ENCODE measurements at places on chromosomes 7 and 10.

DNA sequence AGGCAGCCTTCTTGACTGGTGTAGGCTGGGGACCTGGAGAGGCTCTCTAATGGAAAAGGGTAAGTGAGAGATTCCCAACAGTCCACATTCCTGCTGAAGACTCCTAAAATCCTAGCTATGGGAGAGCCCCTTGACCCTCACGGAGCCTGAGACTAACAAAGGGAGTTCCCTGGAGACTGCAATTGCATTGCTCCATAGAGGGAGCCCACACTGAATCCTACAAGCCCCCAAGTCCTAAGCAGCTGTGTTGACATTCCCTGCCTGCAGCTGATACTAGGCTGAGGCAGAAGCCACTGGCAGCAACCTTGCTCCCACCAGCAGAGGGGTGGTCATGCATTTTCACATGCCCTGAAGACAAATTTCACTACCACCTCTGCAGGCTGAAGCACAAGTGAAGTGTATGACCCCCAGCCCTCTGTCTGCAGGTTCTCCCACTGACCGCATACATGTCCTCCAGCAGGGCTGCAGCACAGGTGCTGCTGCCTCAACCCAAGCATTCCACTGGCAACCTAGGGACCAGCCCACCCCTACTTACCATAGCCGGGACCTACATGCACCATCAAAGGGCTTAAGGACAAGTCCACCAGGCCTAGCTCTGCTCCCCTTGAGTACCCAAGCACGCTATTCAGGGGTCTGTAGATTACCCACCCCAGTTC is 130.3 kb upstream of the SLC13A1 start:
- DNase-seq = peak; percentile 6

GRCh38 chr7:2101630-2102374 is 130.9 kb downstream of the MAD1L1 start:
- no peak for DNase-seq

DNA sequence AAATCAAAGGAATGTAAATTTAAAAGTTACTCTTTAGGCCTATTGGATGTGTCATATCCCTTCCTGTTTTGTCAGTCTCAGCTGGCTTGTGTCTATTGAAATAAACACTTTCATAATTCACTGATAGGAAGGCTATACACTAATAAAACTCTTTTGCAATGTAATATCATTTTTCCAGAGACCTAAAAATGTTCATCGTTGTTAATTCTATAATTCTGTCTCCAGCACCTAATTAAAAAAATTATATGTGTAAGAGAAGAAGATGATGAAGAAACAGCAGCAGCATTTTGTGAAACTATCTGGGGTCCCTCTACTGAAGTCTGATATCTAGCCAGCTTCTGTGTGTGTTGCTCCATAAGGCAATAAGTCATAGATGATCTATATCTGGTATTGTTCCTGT is 602.7 kb downstream of the ETV1 start:
- no peak for DNase-seq

DNA sequence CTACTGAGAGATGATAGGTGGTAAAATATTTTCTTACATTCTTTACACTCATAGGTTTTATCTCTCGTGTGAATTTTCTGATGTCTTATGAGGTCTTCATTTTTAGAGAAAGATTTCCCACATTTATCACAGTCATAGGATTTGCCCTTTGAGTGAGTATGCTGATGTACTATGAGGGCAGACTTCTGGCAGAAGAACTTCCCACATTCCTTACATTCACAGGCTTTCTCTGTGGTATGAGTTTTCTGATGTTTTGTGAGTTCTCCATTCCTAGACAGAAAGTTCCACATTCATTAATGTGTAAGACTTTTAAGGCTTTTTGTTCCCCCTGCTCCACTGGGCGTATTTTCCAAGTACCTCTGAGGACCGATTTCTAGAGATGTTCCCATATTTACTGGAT is 23.5 kb downstream of the ZNF25 start:
- DNase-seq = no peak

GRCh38 chr10:73855413-73855812 is 18.9 kb downstream of the CAMK2G start:
- no peak for DNase-seq

DNA sequence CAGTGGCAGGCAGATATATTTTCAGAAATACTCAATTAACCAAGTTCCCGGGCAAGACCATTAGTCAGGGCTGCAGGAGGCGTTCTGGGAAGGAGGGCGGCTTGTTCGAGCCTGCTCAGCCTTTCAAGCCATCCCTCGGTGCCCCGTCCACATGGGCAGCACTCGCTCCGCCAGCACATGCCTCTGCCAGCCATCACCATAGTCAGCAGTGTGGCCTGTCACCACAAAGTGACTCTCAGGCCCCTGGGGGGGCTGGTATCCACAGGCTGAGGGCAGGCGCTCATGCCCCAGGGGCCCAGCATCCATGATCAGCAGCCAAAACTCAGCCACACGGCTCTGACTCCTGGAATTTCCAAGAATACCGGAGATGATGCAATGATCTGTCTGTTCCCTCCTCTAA is 81.9 kb downstream of the CHST15 start:
- DNase-seq = no peak

DNA sequence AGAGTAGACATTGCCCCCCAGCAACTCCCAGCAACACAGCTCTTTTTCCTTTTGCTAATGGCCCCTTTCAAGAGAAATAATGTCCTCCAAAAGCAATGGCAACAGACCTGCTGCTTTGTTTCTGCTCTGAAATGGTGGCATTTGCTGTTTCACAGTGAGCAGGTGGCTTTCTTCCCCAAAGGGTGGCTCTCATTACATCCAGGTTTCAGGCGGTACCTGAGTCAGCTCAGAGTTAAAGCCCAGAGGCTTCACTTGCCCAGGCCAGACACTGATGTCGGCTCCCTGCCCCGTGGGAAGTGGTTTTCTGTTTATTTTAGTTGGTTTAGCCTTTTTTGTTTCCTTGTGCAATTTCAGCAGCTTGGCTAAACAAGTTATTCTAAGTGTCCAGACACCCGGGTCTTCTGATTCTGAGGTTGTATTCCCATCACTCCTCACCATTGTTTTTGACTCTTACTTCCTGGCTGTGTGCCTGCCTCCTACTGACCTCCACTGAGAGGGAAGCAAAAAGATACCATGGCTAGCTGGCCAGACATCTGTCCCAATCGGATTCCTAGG is 7.8 kb upstream of the ATOH7 start:
- no peak for DNase-seq

GRCh38 chr10:6678211-6678803 is 98.2 kb upstream of the PRKCQ start:
- peak; percentile 88 for DNase-seq

GRCh38 chr10:94213001-94213530 is 149.7 kb downstream of the NOC3L start:
- no peak for DNase-seq

- no peak for DNase-seq
Measured at GRCh38 chr10:34719328-34719727, 95.8 kb downstream of the PARD3 start.

GRCh38 chr7:13279854-13280435 is 592.5 kb downstream of the ARL4A start:
- DNase-seq = peak; percentile 70

DNA sequence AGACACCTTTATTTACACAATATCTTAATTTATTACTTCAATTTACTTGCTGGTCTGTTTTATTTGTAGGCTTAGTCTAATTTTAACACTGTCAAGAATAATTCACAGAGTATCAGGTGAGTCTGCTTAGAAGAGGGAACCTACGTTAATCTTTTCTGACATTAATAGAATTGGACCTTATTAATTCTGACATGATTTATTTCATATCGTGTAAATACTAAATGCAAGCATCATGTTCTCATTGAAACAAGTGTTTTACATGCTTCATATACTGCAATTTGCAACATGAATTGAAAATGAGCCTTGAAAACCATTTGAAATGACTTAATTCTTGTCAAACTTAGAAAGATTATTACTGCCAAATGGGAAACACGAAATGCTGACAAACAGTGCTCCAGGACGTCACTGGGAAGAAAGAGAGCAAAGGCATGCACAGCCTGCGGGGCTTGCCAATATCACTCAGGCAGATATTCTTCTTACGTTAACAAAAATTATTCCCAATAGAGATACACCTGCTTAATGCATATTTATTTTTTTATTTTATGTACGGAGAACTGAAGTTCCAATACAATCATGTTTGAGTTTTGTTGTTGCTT is 282.0 kb upstream of the AKR1E2 start:
- DNase-seq = no peak

GRCh38 chr7:104272767-104273384 is 55.5 kb upstream of the LHFPL3 start:
- peak; percentile 56 for DNase-seq

DNA sequence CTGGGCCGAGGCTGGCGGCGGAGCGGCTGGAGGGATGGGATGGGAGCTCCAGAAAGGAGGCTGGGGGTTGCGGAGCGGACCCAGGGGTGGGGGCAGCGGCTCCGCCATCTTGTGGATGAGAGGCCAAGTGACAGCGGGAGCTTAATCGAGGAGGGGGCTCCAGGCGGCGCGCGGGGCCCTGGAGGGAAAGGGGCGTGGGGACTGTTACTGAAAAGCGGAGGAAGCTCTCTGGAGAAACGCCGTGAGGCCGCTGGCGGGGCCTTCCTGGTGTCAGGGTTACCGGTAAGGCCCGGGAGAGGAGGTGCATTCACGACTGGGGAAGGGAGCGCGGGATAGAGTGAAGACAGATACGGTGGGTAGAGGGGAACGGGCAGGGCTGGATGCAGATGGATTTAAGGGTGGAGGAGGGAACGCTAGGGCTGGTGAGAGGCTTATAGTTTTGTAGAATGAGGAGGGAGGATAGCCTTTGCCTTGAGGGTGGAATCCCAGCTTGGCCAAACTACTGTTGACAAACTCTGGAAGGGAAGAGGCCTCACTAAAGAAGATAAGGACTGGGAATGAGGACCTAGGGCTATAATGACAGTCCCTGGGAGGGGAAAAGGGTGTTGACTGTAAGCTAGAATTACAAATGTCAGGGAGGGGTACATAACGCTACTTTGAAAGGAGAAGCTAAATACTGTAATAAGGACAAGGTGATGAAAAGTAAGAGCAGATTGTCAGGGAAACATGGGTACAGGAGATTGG is 535 bp downstream of the BTRC start:
- DNase-seq = peak; percentile 87

Data from GM23338 (cell line).